ENCODE measurements at places on chromosomes 12 and 14.

- no peak for DNase-seq
Measured at GRCh38 chr12:119788786-119789185, 88.3 kb downstream of the CIT start.

DNA sequence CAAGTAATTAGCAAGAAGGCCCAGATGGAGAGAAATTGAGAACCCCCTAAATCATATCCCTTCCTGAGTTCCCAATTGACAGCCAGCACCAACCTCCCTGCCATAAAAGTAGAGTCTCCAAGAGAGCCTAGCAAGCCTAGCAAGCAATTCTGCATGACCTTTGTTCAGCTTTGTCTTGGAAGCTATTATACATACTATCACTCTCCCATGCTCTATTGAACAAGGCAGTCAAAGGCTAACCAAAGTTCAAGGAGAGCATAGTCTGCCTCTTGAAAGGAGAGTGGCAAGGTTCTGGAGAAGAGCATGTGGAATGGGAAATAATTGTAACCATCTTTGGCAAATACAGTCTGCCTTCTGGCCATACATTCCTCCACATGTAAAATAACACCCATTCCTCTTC is 7.8 kb downstream of the ACOT4 start:
- no peak for DNase-seq

DNA sequence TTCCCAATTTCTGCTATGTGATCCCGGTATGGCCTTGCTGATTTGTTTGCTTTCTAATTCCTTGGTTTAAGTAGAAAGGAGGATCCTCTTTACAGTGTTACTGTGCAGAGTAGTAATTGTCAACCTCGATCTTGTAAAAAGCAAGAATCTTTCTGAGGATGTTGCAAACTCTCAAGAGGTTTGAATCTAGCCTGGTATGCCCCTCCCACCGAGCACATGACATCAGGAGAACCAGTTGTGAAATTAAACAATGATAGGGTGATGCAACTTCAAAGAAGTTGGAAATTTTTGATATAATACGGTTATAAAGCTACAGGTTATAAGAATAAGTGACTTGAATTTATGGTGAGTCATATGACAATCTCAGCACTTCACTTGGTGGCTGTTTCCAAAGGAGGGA is 35.0 kb upstream of the FUT8 start:
- DNase-seq: no peak

GRCh38 chr14:104800771-104801519 is at the start of gene ZBTB42:
Gene ZBTB42, plus strand, starts transcription at chr14:104801101. Its CDS starts 97 bp downstream, at chr14:104801198.
- DNase-seq: peak; percentile 36

- DNase-seq: no peak
Measured at GRCh38 chr12:1234073-1234472, 243.1 kb downstream of the ERC1 start.

GRCh38 chr12:84416626-84417025 is 496.0 kb downstream of the SLC6A15 start:
- DNase-seq: no peak

DNA sequence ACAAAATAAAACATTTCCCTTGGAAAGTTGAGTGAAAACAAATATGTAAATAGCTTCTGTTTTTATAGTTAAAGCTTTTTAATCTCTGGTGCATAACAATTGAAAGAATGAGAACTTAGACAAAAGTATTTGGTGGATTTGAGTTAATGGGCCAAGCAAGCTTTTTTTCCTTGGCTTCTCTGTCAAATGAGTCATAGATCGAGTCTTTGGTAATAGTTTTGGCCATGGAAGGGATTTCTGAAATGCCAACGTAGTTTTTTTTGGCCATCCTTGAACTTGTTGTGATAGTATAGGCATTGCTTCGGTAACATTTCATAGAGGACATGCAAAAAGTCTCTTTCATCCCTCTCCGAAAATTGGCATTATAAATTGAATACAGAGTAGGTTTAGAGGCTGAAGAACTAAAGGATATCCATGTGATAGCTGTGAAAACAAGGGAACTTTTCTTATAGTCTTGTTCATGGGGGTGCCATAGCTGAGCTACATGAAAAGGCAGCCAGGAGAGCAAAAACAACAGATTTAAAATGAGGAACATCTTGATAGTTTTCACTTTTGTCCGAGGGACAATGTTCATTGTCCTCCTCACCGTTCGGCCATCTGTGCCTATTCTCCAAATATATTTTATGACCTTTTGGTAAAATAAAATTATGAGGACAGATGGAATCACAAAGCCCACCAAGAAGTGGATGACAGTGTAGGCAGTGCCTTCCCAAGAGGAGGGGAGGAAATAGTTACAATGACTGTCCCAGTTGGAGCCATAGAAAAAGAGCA is 34.7 kb downstream of the GPR19 start:
- DNase-seq: no peak

DNA sequence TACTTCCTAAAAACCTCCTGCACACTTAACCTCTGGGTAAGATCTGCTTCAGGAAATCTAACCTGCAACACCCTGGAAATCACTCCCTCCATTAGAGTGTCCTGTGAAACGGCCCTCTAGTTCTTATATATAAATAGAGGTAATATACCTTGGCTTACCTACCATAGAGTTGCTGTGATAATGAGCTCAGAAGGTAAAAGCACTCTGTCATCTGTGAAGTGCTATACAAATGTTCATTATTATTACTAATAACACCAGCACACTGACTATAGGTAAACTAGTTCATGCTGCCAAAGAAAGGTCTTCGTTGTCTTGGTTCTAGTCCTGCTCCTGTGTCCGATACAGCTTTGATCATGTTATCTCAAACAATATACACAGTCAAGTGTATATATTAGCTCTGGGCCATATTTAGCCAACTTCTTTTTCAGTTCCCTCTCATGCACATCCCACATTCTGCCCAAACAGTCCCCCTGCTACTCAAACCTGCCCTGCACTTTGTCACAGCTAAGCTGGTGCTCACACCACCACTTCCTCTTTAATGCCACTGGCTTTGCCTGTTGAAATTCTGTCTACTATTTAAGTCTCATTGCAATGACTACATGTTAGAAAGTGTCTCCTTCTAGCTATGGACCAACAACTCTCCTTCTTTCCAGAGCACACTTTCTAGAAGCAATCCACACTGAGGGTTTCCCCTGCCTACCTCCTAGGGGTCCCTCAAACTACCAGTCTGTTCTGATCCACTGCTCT is 5.1 kb downstream of the E2F7 start:
- no peak for DNase-seq

DNA sequence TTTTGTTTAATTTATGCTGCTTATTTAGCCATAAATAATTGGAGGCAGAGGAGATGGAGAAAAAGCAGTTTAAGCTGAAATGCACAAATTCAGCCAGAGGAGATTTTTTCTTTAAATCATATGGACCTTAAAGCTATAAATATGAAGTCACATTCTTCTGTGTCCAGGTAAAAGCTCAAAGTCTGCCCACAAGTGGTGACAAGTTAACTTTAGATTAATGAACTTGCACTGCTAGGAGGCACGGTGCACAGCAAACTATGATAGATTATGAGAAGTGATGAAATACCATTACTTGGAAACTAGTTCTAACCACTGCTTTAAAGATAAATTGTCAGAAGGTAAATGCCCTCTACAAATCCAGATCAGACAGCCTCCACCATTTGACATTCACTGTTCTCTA is 69.0 kb downstream of the IFT81 start:
- DNase-seq: no peak

DNA sequence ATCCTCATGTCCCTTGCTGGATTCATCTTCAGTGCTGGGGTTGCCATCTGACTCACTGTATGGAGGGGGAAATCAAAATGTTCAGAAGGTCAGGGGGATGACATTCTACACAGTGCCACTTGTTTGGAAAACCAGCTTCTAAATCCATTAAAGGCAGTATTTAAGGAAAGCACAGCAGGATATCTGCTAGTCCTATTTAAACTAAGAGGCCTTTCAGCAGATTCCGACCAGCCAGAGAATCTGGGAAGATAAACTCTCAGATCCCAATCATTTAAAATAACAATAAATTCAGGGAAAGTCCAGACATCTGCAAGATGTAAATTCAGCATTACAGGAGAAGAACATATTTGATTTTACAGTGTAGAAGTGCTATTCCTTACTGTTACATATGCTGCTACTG is 3.8 kb downstream of the SIX4 start:
- DNase-seq: no peak

- DNase-seq: no peak
Measured at GRCh38 chr14:55450124-55450523, 9.7 kb upstream of the TBPL2 start.

DNA sequence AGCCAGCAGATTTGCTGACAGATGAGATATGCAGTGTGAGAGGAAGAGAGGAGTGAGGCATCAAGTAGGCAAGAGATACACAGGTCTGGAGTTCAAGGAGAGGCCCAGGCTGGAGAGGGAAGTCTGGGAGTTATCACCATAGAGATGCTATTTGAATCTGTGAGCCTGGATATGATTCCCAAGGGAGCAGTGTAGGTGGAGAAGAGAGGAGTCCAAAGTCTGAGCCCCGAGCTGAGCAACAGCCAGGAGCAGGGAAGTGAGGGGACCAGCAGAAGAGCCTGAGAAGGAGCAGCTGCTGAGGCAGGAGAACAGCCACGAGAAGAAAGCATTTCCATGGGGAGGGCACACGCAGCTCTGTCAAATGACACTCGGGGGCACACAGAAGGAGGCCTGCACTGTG is 20.2 kb upstream of the NXPH4 start:
- DNase-seq: no peak

DNA sequence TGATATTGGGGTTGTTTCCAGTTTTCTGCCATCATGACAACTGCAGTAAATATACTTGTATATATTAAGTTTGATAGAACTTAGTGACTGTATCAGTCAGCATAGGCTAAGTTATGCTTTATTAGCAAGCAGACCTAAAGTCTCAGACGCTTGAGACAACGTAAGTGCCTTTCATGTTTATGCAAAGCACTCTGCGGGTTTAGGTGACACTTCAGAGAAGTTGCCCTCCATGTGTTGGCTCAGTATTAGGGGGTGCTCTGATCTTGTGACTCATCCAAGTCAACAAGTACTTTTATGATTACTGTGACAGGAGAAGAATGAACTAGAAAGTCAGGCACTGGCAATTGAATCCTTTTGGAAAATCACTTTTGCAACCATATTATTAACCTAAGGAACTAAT is 13.3 kb upstream of the OTOGL start:
- no peak for DNase-seq

- no peak for DNase-seq
Measured at GRCh38 chr12:20411345-20411744, 43.0 kb downstream of the PDE3A start.

DNA sequence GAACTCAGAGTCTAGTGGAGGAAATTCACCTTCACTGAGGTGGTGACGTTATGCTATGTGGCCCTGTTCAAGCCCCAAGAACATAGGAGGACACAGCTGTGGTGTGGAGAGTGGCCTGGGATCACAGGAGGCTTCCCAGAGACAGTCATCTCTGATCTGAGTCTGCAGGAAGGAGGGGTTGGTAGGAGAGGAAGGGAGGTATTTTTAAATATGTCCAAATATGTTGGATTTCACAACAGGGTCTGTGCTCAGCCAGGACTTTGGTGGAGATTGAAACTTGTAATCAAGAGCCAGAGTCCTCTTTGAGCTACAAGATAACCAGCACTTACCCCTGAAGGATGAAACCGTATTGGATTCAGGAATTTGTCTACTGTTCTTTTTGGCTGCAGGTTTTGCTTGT is 26.4 kb upstream of the MED13L start:
- DNase-seq: no peak

DNA sequence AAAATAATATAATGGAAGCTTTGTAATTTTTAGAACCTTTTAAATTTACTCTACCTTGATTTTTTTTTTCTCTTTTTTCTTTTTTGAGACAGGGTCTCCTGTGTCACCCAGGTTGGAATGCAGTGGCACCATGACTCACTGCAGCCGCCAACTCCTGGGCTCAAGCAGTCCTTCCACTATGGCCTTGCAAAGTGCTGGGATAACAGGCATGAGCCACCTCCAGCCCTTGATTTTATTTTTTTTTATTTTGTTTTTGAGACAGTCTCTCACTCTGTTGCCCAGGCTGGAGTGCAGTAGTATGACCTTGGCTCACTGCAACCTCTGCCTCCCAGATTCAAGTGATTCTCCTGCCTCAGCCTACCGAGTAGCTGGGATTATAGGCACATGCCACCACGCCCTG is 65.3 kb upstream of the TRAF3 start:
- DNase-seq: no peak

GRCh38 chr12:131132118-131132892 is 178.6 kb downstream of the ADGRD1 start:
- DNase-seq: peak; percentile 36

- DNase-seq: no peak
Measured at GRCh38 chr12:22535478-22535877, 8.9 kb downstream of the C2CD5 start.

DNA sequence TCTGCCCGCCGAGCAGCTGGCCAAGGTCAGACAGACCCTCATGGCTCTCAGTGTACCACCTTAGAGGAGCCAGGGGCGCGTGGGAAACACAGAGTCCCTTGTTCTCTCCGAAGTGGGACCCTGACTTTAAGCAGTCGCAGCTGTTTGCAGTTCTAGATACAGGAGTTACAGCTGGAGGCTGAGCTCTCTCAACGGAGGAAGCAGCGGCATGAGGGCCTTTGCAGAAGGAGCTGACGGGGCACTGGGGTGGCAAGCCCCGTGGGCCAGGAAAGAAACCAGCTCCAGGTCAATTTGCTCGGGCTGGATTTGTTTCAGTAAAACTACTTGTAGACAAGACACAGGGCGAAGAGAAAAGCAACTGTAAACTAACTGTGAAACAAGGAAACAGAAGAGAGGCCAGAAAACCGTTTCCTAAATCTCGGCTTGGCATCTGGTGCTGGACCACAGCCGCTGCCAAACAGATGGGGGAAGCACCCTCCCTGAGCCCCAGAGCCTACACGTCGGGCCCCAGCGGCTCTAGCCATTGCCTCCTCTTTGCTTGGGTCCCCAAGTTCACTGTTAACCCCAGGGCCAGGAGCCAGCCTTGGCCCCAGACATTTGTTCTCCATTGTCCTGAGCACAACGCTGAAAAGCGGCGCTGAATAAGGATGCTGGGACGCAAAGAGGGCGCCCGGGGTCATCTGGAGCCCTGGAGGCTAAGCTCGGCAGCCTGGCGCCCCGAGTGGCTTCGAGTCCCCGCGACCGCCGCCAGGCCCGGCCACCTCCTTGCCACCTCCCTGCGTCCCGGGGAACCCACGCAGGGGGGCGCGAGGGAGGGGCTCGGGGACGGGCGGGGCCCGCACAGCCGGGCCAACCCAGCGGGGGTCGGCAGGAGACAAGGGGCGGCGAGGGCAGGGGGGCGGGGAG is 914 bp upstream of the PACS2 start:
- no peak for DNase-seq

DNA sequence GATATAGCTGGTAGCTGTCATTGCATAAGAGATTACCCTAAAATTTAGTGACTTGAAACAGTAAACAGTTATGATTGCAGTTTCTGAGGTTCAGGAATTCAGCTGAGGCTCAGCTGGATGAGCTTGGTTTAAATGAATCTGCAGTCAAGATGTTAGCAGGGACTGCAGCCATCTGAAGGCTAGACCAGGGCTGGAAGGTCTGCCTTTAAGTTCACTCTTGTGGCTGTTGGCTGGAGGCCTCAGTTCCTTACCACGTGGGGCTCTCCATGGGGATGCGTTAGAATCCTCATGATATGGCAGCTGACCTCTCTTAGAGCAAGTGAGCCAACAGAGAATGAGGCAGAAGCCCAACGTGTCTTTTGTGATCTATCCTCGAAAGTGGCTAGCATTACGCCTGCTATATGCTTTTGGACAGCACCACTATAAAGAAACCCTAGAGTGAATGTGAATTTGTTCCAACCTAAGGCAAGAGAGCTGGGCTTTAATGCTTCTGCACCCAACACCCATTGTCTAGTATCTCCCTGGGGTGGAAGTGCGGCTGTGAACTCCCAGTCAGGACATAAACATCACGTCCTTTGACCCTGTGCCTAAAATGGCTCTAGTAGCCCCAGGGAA is 26.0 kb downstream of the HSPB8 start:
- no peak for DNase-seq

All from NCI-H1105 treated with DMSO at 0.1 percent for 48 hours (cell line).